NCI-H1092 (cell line): ENCODE measurements at places on chromosomes 16 and 17.

- no peak for DNase-seq
Observed at GRCh38 chr17:80277751-80278671, 17.4 kb downstream of the RNF213 start.

DNA sequence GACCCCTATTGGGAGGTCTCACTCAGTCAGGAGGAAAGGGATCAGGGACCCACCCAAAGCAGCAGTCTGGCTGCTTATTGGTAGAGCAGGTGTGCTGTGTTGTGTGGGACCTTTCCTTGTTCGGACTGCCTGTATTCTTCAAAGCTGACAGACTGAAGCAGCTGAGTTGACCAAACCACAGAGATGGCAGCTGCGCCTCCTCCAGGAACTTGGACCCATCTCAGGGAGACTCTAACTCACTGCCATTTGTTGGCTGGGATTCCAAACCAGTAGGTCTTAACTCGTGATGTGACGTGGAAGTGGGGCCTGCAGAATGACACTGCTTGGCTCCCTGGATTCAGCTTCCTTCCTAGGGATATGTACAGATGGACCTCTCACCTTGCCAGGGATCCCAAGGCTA lies 9.6 kb upstream of the UQCRC2 start:
- no peak for DNase-seq

DNA sequence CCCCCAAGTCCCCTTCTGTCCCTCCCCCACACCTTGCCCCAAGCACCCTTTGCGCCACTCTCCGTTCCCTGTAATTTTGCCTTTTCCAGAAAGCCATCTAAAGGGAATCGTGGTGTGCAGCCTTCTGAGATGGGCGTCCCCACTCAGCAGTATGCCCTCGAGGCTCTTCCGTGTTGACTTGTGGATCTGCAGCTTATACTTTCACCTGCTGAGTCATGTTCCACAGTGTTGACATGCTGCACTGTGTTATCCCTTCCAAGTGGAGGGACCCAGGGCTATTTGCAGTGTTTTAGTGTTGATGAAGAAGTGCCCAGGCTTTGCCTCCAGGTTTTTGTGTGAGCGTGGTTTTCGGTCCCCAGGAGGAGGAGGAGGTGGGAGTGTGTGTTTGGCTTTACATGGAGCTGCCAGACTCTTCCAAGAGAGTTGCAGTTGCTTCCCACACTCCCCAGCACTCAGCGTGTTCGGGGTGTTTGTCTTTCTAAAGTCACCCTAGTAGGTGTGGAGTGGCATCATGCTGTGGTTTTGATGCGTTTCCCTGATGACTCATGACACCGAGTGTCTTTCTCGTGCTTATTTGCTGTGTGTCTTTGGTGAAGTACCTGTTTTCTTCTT lies 32.1 kb upstream of the JPT2 start:
- no peak for DNase-seq

DNA sequence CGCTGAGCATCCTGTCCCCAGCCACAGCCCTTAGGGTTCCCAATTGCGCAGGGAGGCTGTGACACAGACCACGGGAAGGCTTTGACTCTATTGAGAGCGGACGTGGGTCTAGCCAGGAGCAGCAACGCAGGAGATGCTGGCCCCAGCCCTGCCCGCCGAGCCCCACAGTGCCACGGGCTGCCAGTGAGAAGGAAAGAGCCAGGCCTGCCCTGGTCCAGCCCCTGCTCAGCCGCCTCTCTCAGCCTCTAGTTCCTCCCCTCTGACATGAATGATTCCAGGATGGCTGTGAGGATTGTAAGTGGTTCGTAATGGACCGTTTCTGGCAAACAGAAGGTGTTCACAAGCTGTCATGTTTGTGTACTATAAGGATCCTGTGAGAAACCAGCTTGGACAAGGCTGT lies 2.5 kb downstream of the BHLHA9 start:
- no peak for DNase-seq

DNA sequence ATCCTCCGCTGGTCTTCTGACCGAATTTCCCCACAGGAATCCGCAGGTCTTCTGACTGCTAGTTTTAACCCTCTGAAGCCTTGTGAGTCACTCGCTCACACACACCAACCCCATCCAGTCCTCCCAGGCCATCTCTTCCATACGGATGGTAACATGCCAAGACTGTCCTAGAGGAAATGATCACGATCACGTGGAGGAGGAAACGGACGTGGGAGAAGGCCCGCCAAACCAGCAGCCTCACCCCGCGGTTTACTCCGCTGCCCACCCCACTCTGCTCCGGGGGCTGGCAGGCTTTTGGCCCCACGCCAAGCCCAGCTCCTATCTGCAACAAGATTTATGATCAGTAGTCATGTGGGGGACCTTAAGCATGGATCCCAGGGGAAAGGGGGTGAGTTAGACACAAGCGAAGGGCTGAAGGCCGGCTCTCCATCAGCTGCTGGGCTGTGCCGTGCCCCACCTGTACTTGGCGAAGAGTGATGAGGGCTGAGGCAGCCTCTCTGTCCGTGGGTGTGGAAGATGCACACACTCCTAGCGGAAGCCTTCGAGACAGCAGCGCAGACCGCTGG lies 1.5 kb upstream of the FAAP100 start:
- peak; percentile 49 for DNase-seq

DNA sequence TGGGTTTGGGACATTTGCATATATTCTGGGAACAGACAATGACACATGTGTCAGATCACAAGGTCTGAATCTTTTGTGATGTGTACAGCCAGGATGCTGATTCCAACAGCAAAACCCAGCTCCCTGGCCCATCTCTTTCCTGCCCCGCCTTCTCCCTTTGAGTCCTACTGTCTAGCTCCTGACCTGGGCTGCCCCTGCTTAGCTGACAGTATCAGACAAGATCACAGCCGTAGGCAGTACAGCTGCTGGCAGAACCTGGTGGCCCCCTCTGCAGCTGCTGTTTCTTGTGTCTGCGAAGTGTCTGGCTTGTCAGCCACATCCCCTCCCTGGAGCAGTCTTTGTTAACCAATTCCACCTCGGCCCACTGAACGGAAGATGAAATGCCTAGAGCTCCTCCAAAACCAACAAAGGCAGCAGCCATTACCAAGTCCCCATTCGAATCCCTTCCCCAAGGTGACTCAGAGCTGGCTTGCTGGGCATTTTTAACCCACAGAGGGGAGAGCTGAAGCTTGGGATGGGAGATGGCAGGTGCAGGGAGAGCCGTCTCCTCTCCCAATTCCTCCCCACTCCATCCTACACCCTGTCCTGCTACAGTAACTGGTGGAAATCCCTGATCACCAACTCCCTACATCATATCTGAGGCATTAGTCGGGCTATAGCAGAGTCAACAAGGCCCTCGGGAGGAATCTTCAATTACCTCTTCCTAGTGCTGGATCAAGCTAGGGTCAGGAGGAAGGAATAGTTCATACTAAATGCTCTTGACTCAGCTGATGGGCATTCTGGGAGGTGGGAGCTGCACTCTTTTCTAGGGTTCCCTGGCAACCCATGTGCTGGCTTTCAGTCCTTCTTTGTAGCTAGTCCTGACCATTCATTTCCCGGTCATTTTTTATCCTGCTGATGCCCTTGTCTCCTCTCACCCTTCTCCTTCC lies 5.8 kb downstream of the PIPOX start:
- peak; percentile 19 for DNase-seq

- no peak for DNase-seq
Observed at GRCh38 chr17:82887255-82888164, 47.7 kb upstream of the ZNF750 start.

GRCh38 chr17:35765756-35766488 lies 5.2 kb downstream of the C17orf50 start:
- no peak for DNase-seq

DNA sequence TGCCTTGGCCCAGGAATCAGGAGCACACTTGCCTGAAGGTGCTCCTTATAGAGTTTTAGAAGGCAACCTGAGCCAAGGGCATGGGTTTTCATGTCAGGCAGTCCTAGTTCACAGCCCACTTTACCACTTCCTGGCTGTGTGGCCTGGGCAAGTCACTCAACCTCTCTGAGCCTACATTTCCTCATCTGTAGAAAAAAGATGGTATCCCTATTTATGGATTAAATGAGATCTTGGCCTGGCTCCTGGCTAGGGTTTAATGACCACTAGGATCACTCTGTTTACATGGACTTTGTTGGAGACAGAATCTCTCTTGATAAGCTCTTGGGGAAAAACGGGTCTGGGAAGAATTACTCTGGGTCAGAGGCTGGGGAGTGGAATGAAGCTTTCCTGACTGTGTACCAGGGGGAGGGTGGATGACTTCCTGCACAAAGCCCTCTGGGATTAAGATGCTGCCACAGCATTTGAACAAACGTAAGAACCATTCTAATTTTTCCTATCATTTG lies 2.3 kb downstream of the MT2A start:
- no peak for DNase-seq

- DNase-seq, result no peak
Observed at GRCh38 chr17:33239702-33240101, 53.4 kb downstream of the ASIC2 start.

DNA sequence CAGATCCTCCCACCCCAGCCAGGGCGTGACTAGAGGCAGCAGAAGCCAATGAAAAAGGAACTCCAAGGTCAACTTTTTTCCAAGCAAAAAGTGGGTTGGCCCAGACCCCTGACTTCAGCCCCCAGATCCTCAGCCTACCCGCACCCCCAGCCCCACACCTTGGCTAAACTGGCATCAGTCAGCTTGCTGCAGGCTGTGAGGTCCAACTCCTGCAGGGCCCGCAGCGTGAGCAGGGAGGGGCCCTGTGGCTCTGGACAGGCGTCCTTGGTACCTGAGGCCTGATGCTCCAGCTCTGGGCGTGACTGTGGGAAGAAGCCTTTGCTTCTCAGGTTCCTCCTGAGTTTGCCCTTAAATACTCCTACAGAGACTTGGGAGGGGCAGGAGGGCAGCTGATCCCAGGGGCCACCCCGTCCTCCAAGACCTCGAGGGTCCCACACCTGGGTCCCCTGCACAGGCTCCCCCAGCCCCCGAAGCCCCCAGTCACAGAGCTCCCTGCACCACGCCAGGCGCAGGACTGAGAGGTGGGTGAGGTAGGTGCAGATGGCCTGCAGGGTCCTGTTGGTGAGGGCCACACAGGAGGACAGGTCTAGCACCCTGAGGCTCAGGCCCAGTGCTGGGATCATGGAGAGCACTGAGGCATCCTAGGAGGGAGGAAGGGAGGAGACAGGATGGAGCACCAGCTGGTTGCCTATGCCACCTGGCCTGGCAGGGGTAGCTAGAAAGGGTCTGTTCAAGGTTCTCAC lies 9.4 kb downstream of the ELMO3 start:
- DNase-seq, result no peak

GRCh38 chr16:68985855-68986254 lies 119.6 kb upstream of the HAS3 start:
- DNase-seq, result no peak

- no peak for DNase-seq
Observed at GRCh38 chr17:45261577-45262515, at the start of gene SPATA32. Gene SPATA32 (minus strand): TSS chr17:45262094. CDS start chr17:45262016, 78 bp downstream.

DNA sequence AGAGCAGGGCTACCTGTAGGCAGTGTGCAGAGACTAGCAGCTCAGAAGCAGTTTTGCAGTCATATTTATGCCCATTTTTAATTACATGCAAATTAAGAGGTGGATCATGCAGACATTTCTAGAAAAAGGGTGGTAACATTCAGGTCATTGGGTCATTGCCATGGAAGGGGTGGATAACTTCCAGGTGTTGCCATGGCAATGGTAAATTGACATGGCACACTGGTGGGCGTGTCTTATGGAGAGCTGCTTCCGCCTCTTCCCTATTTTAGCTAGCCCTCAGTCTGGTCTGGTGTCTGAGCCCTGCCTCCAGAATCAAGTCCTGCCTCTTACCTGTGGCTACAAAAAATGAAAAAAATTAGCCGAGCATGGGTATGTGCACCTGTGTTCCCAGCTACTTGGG lies 2.8 kb upstream of the DNAI2 start:
- no peak for DNase-seq

DNA sequence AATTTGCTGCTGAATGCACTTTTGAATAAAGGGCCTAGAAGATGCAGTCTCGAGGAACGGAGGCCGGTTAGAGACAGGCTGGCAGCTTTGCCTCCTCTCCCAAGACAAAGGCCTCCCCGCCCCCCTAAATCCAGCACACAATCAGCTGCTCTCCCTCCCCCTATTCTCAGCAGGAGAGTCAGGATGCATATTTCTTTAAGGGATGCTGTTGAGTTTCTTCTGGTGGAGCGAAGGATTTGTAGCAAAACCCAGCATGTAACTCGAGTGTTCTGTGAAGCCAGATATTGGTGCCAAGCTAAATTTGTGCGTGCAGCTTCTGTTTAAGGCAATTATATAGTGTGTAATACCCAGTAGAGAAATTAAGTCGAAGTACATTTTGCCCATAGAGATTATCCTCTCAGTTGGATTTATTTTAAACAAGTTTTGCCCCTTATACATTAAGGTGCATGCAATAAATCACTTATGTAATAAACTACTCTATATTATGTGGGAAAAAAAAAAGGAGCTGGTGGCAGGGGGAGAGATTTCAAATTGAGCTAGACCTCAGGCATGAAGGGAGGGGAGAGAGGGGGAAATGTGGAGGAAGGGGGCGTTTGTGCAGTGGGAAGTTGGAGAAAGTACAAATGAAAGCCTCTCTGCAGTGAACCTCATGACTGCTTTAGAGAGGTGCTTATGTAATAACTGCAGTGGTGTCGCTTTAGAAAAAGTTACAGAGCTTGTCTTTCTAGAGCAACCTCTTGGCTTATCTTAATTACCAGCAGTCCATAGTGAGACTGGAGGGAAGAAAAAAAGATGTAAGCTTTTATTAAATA lies 599.2 kb downstream of the MAF start:
- DNase-seq, result no peak

DNA sequence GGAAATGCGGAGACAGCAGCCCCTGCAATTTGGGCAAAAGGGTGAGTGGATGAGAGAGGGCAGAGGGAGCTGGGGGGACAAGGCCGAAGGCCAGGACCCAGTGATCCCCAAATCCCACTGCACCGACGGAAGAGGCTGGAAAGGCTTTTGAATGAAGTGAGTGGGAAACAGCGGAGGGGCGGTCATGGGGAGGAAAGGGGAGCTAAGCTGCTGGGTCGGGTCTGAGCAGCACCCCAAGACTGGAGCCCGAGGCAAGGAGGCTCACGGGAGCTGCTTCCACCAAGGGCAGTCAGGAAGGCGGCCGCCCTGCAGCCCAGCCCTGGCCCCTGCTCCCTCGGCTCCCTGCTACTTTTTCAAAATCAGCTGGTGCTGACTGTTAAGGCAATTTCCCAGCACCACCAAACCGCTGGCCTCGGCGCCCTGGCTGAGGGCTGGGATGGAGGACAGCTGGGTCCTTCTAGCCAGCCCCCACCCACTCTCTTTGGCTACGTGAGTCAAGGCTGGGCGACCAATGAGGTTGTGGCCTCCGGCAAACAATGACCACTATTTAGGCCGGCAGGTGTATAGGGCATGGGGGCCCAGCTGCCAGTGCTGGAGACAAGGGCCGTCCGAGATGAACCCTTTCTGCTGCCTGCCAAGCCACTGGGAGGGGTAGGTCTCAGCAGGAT lies 507 bp downstream of the SERPINF1 start:
- DNase-seq, result no peak

- DNase-seq, result no peak
Observed at GRCh38 chr16:29664091-29664921, 1.3 kb downstream of the SPN start.

GRCh38 chr17:81277946-81278693 lies 17.0 kb downstream of the SLC38A10 start:
- no peak for DNase-seq

GRCh38 chr16:66462912-66463311 lies 35.8 kb downstream of the BEAN1 start:
- DNase-seq, result no peak
